ENCODE measurements at places on chromosomes 16 and 17.

- no peak for DNase-seq
Observed at GRCh38 chr17:6043405-6043804, 26.8 kb upstream of the WSCD1 start.

DNA sequence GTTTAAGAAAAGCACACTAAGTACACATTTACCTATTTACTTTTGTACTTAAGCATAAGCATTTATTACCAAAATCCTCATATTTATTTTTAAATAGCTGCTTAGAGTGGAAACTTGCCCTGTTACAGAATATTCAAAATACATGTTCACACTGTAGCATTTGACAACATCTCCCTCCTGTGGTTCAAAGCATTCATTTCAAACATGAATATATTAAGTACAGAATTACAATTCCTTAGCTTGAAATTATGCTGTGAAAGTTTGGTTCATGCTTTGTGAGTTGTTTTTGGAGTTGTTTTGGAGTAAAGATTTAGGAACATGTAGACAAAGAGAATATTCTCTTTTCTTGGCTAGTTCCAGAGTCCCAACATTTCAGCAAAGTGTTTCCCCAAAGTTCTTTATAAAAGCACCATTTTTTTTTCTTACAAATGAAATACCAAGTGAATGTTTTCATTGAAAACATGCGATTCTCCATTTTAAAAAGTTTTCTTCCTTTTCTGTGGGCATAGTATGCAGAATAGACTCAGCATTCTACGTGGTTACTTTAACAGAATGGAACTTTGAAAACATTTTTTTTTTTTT is 33.2 kb downstream of the TUBD1 start:
- no peak for DNase-seq

GRCh38 chr17:1744551-1745512 is 2.2 kb downstream of the SERPINF2 start:
- DNase-seq, result no peak

DNA sequence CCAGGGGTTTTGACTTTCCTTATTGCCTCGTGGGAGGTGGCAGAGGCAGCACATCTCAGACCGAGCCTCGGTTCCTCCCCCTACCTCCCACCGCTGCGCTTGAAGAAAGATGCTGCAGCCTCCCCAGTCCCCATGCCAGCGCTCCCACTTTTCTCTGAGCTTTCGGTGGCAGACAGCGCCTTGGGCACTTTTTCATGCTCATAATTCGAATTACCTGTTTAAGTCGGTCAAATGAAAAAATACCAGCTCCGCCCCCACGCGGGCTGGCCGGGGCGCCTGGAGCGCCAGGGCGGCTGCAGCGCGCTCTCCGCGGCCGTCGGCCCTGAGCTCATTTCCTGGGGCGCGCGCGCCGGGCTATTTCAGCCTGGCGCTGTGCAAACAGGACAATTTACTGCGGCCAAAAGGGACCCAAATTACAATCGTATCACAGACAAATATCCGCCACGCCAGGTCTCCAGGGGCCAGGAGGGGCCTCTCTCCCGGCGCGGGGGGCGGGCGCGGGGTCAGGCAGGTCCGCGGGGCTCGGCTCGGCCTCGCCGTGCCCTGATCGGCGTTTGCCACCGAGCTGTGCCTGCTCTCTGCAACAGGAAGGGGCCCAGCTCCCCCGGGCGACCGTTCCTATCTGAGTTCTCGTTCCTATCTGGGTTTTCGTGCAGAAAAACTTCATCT is 45.0 kb downstream of the SOST start:
- peak; percentile 47 for DNase-seq

DNA sequence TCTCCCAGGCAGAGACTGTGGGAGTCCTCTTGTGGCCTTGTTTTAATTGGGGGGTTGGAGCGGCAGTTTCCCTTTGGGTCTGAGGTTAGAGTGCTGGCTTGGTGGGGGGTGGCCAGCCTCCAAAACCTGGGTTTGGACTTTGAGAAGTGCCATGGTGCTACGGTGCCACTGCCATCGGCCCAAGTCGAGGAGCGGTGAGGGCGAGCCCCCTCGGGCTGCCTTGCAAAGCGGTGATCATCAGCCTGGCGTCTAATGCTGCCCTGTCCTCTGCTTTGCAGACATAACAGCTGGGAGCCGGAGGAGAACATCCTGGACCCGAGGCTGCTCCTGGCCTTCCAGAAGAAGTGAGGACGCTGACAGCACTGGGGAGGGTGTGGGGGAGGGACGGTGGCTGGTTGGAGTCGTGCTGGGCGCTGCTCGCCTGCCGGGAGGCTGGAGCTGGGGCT is 1.2 kb downstream of the CBX2 start:
- no peak for DNase-seq

GRCh38 chr16:74465281-74465680 is 44.0 kb upstream of the CLEC18B start:
- peak; percentile 45 for DNase-seq

- DNase-seq, result peak; percentile 78
Observed at GRCh38 chr17:47239967-47240651, 13.5 kb upstream of the ITGB3 start.

DNA sequence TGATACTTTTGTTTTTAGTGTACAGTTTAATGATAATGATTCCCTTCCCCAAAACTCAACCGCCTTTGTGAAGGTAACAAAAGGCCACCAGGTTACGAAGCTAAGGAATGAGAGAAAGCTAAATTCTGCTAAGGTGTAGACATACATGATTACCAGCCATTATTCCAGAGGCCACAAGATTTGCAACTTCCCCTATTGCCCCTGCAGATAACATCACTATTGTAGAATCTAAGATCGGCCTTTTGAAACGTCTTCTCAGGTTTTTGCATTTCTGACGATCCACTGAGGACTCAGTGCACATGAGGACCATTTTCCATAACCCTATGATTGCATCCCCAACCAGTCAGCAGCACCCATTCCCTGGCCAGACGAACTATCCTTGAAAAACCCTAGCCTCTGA is 33.9 kb upstream of the SNN start:
- no peak for DNase-seq

GRCh38 chr16:70380248-70380918 is 33.7 kb downstream of the DDX19A start:
- DNase-seq, result peak; percentile 57
